ENCODE measurements at places on chromosomes 4 and X.

- no peak for DNase-seq
Measured at GRCh38 chr4:89836897-89837384, at the start of gene SNCA. TSS of gene SNCA (minus strand) at chr4:89837161. CDS start at chr4:89835667, 1,494 bp downstream.

- DNase-seq, result peak; percentile 81
Measured at GRCh38 chr4:122666527-122667245, 45.8 kb upstream of the IL21 start.

DNA sequence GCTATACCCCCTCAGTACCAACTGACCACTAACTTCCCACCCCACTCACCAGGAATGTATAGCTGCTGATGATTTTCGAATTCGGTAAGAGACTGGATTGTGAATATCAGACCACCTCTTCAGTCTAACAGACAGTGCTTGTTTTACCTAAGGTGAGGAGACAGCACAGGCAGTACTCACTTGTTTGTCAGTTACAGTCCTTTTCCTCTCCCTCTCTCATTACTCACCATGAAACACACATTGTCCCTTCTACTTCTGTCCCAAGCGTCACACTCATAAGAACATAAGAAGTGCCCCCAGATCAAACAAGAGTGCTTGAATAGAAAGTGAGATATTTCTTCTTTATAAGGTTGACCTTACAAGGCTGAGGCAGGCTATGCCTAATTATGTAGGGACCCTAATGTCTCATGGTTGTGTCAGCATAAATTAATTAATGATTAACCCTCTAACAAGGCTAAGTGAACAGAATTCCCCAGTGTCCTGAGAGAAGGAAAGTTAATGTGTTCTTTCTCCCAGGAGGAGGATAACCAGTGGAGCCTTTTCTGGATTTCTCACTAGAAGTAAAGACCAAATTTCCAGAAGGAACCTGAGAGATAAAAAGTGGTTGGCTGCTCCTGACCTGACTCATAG is 32.2 kb downstream of the ZCCHC12 start:
- DNase-seq, result no peak

DNA sequence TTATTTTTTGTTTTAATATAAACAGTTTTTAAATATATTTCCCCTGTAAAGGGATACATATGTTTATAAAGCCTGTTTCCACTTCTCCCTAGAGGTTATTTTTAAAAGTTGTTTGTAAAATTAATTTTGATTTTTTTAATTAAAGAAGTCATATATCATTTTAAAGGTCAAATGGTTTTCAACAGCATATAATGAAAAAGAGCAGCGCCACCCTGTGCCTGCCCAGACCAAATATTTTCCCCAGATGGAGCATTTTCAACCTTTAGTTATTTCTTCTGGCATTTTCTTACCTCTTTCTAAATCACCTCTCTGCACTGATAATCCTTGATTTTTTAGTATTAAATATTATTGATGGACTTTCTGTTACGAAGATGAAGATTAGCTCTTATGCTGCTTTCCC is 21.0 kb downstream of the MSX1 start:
- DNase-seq, result no peak

DNA sequence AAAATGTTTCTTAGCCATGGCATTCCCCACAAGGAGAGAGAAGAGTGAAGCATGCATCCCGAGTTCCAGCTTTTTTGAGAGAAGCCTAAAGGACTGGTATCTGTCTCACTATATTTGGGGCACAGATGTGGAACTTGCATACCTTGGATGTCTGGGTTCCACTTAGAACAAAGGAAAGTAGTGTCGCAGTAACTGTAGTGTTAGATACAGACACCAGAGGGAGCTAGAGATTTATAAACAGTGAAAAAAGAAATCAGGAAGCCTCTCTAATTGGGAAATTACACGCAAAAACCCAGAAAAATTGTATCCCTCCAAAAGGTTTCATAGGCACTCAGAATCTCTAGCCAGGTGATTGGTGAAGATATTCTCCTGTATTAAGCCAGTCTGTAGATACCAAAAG is 34.4 kb downstream of the AGTR2 start:
- no peak for DNase-seq

GRCh38 chr4:78638337-78639172 is 87.0 kb downstream of the ANXA3 start:
- DNase-seq, result no peak

DNA sequence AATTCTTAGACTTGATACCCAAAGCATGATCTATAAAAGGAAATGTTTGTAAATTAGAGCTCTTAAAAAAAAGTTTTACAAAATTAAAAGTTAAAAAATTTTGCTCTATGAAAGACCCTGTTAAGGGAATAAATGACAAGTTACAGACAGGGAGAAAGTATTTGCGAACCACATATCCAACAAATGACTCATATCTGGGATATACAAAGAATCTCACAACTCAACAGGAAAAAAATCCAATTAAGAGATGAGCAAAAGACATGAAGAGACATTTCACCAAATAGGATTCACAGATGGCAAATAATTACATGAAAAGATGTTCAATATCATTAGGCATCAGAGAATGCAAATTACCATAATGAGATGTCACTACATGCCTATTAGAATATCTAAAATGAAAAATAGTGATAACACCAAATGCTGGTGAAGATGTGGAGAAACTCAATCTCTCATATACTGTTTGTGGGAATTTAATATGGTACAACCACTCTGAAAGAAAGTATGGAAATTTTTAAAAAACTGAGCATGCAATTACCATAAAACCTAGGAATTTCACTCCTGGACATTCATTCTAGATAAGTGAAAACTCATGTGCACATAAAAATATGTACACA is 100.8 kb upstream of the EOLA2 start:
- no peak for DNase-seq

- no peak for DNase-seq
Measured at GRCh38 chr4:166121897-166122296, 248.9 kb downstream of the TLL1 start.

- no peak for DNase-seq
Measured at GRCh38 chrX:17082831-17083230, 136.4 kb downstream of the REPS2 start.

DNA sequence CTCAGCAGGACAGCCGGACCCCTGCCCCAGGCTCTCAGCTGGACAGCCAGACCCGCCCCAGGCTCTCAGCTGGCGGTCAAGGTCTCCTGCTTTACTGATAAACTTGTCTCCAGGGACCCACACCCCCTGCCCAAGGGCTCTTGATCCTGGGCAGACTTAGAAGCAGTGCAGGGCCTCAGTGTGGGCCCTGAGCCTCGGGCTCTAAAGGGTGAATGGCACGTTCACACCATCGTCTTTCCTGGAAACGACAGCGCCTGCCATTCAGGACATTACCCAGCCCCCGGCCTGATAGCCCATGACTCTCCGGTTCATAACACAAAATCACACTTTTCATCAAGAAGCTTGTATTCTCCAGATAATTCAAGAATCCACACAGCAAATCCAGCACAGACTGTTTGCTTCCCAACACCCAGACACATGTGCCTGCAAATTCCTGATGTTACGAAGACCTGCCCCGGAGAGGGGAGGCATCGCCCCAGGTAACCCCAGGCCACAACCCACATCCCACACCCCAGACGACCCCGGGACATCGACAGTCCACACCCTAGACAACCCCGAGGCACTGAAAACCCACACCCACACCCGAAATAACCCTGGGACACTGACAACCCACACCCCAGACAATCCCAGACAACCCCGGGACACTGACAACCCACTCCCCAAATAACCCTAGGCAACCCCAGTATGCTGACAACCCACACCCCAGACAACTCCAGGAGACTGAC is 136.8 kb downstream of the FAM53A start:
- DNase-seq, result no peak

DNA sequence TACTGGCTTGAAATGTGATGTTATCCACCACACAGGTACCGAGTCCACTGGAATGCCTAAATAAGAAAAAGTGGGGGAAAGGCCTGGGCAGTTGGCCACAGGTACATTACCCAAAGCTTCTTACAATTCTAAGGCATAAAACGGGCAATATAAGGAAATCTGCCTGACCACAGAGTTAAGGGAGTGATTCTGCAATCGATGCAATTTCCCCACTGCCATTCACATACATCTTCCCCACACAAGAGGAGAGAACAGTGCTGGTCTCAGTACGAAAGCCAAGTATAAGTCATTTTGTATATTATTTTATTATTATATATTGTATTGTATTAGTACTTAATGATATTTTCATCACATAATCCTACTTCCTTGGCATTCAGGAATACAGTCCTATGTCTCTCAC is 30.6 kb downstream of the RFC1 start:
- no peak for DNase-seq

GRCh38 chrX:154090731-154091130 is 6.8 kb downstream of the MECP2 start:
- DNase-seq, result no peak

DNA sequence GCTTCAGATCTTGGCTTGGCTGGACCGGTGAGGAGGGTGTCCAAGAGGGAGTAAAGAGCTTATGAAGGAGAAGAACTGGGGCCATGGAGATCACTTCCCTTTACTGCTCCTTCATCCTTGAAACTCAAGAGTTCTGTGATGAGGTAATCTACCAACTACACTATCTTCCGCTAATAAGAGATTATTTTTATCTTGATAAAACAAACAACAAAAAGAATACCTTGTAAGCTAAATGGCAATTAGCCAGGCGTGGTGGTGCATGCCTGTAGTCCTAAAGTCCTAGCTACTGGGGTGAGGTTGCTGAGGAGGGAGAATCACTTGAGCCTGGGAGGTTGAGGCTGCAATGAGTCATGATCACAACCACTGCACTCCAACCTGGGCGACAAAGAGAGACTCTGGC is 47.4 kb downstream of the HAUS3 start:
- no peak for DNase-seq

GRCh38 chr4:186266729-186267456 is 904 bp downstream of the F11 start:
- DNase-seq, result no peak

DNA sequence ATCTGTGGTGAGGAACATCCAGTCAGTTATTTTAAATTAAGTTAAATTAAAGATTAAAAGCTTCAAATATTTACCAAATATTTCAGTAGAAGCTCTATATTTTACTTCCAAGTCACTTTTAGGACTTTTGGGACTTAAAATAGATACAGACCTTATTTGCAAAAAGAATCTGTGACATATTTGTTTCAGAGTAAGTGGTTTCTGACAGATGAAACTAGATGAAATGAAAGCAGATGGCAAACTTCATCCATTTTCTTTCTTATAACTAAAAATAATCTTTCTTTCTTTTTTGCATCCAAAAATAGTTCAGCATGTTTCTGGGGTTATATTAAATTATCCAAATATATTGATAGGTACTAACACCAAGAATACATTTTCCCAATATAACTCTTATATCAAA is 6.6 kb upstream of the UTP3 start:
- no peak for DNase-seq
